Neural cell (in vitro differentiated cells): ENCODE measurements at places on chromosomes 2 and 18. TPM values are rescaled to one million over a fixed set of nuclear protein-coding genes. Genes with fewer than 3 reads are reported as not detected.

Gene CNTNAP5
- 19.3 and 39.0 TPM in 2 replicates for polyA plus RNA-seq

Gene CRYBA2
- not detected in 2 replicates for polyA plus RNA-seq

Gene CYB5A
- polyA plus RNA-seq: 31.1 and 35.4 TPM in 2 replicates

Gene GALNT5
- not detected in 2 replicates for polyA plus RNA-seq

Gene COL6A3
- 0.05 and 0.06 TPM in 2 replicates for polyA plus RNA-seq

Gene EFHD1
- not detected in 2 replicates for polyA plus RNA-seq

Gene MYO5B
- 0.38 and 0.42 TPM in 2 replicates for polyA plus RNA-seq

Gene CAPG
- polyA plus RNA-seq: not detected in 2 replicates

Gene SLC5A7
- polyA plus RNA-seq: not detected in 2 replicates

Gene GLI2
- 0.14 and 0.48 TPM in 2 replicates for polyA plus RNA-seq

Gene FBLN7
- 0.50 TPM in 1 of 2 replicates, not detected in the other for polyA plus RNA-seq

Gene C2orf78
- not detected in 2 replicates for polyA plus RNA-seq

Gene ANKRD30BL
- not detected in 2 replicates for polyA plus RNA-seq

Gene NCKAP1
- polyA plus RNA-seq: 124 and 127 TPM in 2 replicates

Gene REG3G
- not detected in 2 replicates for polyA plus RNA-seq

Gene AQP12B
- polyA plus RNA-seq: not detected in 2 replicates

Gene TMEM163
- polyA plus RNA-seq: 3.1 and 3.5 TPM in 2 replicates

Gene LAMA3
- polyA plus RNA-seq: 2.2 and 3.4 TPM in 2 replicates

Gene NEB
- polyA plus RNA-seq: 0.38 and 2.9 TPM in 2 replicates

Gene CERS6
- 56.3 and 59.3 TPM in 2 replicates for polyA plus RNA-seq

Gene LYPD6B
- polyA plus RNA-seq: 0.68 and 7.7 TPM in 2 replicates

Gene ADGRF3
- polyA plus RNA-seq: 0.12 and 0.42 TPM in 2 replicates

Gene DSG4
- not detected in 2 replicates for polyA plus RNA-seq
